ENCODE measurements at places on chromosomes 12 and 14. TPM values are rescaled to one million over a fixed set of nuclear protein-coding genes. Genes with fewer than 3 reads are reported as not detected.
A peak's percentile ranks its signal among the peaks of the same experiment; 100 is the strongest.

The PPM1H gene
- 3.0 TPM for total RNA-seq

The KRT85 gene
- not detected for total RNA-seq

The ACOT4 gene
- not detected for total RNA-seq

The RDH16 gene
- total RNA-seq = not detected

The SERPINA3 gene
- total RNA-seq = not detected

The GPRC5A gene
- total RNA-seq = 19.8 TPM

The DNAJC22 gene
- total RNA-seq = 9.1 TPM

The IL31 gene
- total RNA-seq = not detected

DNA sequence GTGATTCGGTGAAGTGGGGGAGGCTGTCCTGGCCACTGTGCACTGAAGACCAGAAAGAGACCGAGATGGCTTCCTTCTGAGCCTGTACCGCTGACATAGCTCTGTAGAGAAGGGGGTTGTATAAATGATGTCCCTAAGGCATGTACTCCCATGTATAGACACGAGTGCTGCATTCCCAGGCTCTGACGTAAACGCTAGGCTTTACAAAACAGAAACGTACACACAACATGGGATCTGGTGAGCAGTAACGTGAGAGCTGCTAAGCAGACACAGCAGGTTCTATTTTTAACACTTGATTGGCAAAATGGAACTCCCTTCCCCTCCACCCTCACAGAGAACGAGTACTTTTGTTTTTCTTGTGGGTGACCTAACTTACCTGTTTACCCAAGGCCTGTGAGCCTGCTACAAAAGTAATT is 35.9 kb downstream of the ACADS start:
- DNase-seq = no peak

DNA sequence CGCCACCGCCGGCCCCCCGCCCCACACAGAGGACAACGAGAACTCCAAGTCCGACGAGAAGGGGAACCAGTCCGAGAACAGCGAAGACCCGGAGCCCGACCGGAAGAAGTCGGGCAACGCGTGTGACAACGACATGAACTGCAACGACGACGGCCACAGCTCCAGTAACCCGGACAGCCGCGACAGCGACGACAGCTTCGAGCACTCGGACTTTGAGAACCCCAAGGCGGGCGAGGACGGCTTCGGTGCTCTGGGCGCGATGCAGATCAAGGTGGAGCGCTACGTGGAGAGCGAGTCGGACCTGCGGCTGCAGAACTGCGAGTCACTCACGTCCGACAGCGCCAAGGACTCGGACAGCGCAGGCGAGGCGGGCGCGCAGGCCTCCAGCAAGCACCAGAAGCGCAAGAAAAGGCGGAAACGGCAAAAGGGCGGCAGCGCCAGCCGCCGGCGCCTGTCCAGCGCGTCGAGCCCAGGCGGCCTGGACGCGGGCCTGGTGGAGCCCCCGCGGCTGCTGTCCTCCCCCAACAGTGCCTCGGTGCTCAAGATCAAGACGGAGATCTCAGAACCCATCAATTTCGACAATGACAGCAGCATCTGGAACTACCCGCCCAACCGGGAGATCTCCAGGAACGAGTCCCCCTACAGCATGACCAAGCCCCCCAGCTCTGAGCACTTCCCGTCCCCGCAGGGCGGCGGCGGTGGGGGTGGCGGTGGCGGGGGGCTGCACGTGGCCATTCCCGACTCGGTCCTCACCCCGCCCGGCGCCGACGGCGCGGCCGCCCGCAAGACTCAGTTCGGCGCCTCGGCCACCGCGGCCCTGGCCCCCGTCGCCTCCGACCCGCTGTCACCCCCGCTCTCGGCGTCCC is 150.9 kb downstream of the EGLN3 start:
- DNase-seq = no peak

GRCh38 chr12:109331301-109331952 is 16.3 kb upstream of the MYO1H start:
- no peak for DNase-seq

GRCh38 chr12:132610051-132610759 is at the start of gene LRCOL1:
TSS of gene LRCOL1 (minus strand) at chr12:132610582. CDS start at chr12:132606251, 4,331 bp downstream.
- DNase-seq = peak; percentile 19

GRCh38 chr12:22268406-22268805 is 66.1 kb downstream of the ST8SIA1 start:
- DNase-seq = no peak

DNA sequence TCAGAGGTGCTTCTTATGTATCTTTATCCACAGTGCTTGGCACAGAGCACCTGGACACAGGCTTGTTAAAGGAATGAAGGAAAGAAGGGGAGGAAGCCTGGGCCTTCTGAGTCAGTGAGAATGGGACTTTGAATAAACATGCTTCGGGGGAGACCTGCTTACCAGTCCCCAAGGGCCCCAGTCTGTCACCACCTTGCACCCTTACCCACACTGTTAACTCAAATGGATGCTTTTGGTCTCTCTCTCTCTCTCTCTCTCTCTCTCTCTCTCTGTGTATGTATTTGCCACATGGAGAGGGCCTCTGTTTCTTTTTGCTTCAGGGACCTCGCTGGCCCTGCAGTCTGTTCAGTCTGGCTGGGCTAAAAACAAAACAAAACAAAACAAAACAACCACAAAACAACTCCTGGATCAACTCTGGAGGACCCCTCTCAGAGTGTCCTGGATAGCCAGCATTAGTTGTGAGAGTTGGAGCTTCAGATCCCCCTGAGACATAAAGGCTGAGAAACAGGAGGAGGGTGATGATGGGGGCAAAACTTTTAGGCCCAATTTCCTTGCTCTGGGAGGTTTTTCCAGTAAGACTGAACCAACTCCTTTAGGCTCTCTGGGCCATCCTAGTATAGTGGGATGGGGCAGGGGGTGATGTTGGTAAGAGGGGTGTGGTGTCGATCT is 1.9 kb downstream of the KIF5A start:
- DNase-seq = no peak

GRCh38 chr14:95191445-95192199 is 34.3 kb upstream of the DICER1 start:
- DNase-seq = no peak

DNA sequence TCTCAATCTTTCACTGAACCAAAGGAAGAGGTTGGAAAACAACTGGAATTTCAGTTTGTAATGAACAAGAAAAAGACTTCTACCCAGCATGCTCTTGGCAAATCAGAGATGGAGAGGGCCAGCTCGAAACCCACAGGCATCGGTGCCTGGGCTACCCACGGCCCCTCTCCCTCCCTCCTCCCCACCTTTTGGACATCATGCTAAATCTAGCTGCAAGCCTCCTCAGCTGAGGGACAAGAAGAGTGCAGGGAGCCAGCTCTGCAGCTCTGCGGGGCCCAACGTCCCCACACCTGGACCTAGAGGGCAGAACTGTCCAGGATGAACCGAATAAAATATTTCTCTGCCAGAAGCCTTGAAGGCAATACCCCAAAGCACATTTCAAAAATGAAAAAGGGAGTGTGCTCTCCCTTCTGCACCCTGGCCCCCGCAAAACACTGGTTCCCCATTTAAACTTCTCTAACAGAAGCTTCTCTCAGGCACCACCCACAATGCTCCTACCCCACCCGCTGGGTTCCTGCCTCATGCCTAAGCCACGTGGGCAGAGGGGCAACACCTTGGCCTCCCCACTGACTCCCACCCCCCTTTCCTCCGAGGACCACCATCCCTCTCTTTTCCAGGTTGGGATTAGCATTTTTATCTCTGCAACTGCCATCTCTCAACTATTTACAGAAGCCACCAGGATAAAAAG is 8.2 kb downstream of the CAMKK2 start:
- DNase-seq = no peak

- DNase-seq = no peak
These were observed 228.3 kb downstream of the RAD51B start for GRCh38 chr14:68047906-68048305.

DNA sequence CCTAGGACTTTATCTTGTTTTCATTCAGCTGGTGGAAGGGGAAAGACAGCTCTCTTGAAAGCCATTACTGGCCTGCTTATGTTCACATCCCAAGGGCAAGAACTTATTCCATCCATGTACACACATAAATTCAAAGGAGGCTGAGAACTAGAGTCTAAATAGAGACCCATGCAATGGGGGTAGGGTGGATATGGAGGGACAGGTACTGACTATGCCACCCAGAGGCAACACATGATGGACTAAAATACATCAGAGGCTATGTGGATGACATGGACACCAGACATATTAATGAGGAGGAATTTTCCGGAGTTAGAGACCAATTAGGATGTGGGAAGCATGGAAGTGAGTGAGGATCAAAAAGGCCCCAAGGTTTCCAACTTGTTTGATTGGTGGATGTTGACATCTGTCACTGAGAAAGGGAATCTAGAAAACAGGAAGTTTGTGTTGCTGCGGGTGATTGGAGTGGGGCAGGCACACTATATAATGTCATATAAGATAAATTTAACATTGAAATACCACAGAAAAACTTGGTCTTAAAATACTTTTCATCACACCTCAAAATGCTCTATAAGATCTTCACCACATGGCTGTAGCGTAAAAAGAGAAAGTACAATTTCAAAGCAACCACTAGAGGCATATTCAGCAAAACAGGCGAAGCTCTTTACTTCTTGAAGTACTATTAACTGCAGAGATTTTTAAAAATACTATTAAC is 130.4 kb downstream of the GRIP1 start:
- no peak for DNase-seq

- no peak for DNase-seq
These were observed 3.6 kb upstream of the MDGA2 start for GRCh38 chr14:47678993-47679392.

- no peak for DNase-seq
These were observed 13.0 kb downstream of the KMT5A start for GRCh38 chr12:123396954-123397353.

DNA sequence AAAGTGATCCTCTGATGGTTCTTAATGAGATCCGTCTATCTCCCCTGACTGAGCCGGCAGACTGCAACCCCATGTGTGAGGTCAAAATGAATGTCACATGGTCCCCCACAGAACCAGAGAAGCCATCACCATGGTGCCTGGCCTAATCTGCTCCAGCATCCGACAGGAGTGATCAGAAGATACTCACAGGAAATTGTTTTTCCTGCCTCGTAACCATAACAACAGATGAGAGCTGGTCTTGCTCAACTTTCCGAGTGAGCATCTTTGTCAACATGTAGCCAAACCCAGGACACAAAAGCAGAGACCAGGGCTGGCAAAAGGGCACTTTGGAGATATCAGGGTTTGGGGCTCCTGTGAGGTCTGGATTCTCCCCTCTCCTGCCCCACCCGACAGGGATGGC is 72.1 kb upstream of the C14orf180 start:
- DNase-seq = no peak

- DNase-seq = no peak
These were observed 149.7 kb downstream of the C12orf75 start for GRCh38 chr12:105480162-105480561.

- no peak for DNase-seq
These were observed 270.9 kb downstream of the CACNA1C start for GRCh38 chr12:2323532-2324255.

- DNase-seq = no peak
These were observed 48.4 kb downstream of the TSPAN11 start for GRCh38 chr12:30974746-30975500.

- peak; percentile 25 for DNase-seq
These were observed 15.3 kb downstream of the WDR20 start for GRCh38 chr14:102154821-102155549.

DNA sequence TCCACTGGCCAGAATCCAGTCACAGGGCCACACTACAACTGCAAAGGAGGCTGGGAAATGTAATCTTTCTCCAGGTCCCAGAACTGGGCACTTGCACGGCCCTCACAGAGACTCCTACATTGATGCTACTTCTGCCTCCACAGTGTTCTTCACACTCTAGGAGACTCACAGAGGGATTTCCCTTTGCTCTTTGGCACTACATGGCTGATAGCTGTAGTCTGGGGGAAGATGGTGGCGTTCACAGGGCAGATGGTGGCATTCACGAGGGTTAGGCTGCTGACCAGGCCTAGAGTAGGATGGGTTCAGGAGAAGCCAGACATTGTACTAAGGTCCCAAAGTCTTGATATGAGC is 151.1 kb downstream of the NUAK1 start:
- DNase-seq = no peak

DNA sequence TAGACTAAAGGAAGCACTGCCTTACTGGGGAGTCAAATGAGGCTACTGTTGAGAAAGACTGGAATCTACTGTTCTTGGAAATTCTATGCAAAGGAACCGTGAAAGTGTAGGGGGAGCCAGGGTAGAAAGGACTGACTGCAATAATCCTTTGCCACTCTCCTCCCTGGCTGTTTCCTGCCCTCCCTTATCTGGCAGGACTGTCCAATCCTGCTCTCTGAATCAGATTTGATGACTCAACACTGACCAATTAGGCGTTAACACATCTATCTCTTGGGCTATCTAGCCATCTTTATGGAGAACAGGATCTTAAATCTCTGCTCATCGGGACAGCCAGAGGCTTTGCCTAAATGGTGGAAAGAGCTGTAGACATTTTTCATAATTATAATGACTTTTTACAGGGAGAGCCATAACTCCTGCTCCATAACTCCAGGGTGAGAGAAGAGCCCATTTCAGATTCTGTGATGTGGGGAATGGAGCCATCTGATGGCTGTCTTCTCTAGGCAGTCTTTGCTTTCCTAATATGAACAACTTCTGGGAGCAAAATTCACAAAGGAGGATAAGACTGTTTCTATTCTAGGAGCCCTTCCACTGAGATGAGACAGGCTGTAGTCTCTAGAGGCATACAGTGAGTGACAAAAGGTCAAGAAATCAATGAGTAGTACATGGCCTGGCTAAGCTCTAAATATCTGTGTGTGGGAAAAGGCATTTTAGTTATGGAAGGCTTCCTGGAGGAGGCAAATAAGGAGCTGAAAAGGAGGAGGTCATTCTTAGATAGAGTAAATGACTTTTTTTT is 68.9 kb upstream of the CISTR start:
- peak; percentile 71 for DNase-seq

GRCh38 chr12:66587912-66588311 is 91.0 kb downstream of the GRIP1 start:
- DNase-seq = peak; percentile 70

DNA sequence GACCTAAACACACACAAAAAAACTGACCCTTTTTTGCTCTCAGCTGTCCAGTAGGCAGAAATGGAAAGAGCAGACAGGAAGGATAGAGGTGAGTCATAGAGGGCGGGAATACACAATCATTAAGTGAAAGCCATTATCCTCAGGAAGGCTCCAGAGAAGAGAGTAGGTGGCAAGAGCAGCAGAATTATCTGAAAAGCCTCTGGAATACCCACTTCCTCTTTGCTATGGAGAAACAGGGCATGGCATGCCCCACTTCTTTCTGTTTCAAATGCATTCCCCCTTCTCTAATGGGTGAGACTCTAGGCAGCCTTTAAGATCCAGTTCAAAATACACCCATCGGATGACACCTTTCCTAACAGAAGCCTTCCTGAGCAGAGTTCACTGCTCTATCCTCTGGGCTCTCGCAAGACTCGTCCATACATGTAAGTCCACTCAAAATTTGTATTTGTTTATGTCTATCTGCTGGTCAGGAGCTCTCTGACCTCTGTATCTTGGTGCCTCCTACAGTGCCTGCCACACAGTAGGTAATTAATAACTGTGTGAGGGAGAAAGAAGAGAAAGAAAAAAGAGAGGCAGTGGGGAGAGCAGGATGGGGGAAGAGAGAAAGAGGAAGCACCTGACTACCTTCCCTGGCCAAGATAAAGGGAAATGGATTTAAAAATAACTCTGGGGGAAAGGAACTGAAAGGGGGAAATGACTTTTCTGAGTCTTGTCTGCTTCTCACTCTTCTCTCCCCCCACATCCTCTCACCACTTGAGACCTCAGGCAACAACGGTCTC is 8.5 kb downstream of the KLHL33 start:
- peak; percentile 82 for DNase-seq
